ENCODE measurements at places on chromosomes 13 and 19.

GRCh38 chr13:100184095-100184494 lies 95.2 kb downstream of the PCCA start:
- DNase-seq: no peak

- no peak for DNase-seq
Measured at GRCh38 chr19:44615863-44616247, 2.5 kb downstream of the IGSF23 start.

GRCh38 chr19:41373993-41374392 lies 2.3 kb upstream of the TMEM91 start:
- DNase-seq: no peak

- DNase-seq: no peak
Measured at GRCh38 chr19:10299545-10300458, 9.8 kb downstream of the ZGLP1 start.
